Left ventricle myocardium inferior (tissue), 1 donor: ENCODE measurements at places on chromosomes 1 and 21. TPM values are rescaled to one million over a fixed set of nuclear protein-coding genes. Genes with fewer than 3 reads are reported as not detected.

The S100A2 gene
- 2.7 TPM for total RNA-seq

The ICOSLG gene
- 4.7 TPM for total RNA-seq

The NR1I3 gene
- total RNA-seq: not detected

The SAMSN1 gene
- 1.0 TPM for total RNA-seq

The FAM78B gene
- total RNA-seq: 4.5 TPM

The DISP3 gene
- total RNA-seq: not detected

The PTPN14 gene
- 32.5 TPM for total RNA-seq

The SUSD4 gene
- total RNA-seq: 2.5 TPM

The CYP4A11 gene
- total RNA-seq: not detected

The RGS8 gene
- 0.05 TPM for total RNA-seq

The RAP1GAP gene
- total RNA-seq: 6.2 TPM

The TSPEAR gene
- 3.3 TPM for total RNA-seq

The ALX3 gene
- not detected for total RNA-seq

The LMX1A gene
- 0.11 TPM for total RNA-seq

The DENND4B gene
- total RNA-seq: 44.6 TPM
